ENCODE measurements at places on chromosomes 6 and 20.

GRCh38 chr6:10800810-10801209 is 37.5 kb downstream of the MAK start:
- no peak for DNase-seq

GRCh38 chr6:1296542-1296941 is 15.4 kb upstream of the FOXQ1 start:
- no peak for DNase-seq

DNA sequence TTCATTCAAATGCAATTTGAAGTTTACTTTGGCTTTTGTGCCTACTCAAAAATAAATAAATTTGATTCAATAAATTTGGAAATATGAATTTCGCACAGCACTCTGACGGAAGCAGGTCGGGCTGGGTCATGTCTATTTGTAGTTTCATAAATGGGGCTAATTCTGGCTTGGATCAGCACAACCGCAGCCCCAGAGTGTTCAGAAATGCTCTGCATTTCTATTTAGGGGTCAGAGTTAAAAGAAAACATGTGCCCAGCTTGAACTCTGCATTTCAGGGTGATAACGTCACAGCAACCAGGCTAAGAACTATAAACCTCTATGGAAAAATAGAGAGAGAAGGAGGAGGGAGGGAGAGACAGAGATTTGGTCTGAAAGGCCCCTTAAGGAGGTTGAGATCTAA is 480.9 kb upstream of the NOX3 start:
- DNase-seq = no peak

GRCh38 chr6:3045369-3045768 is 22.9 kb upstream of the RIPK1 start:
- no peak for DNase-seq

GRCh38 chr6:138161338-138162110 is at the start of gene ARFGEF3:
TSS of gene ARFGEF3 (plus strand) at chr6:138161939. CDS start at chr6:138162087, 148 bp downstream.
- peak; percentile 25 for DNase-seq

DNA sequence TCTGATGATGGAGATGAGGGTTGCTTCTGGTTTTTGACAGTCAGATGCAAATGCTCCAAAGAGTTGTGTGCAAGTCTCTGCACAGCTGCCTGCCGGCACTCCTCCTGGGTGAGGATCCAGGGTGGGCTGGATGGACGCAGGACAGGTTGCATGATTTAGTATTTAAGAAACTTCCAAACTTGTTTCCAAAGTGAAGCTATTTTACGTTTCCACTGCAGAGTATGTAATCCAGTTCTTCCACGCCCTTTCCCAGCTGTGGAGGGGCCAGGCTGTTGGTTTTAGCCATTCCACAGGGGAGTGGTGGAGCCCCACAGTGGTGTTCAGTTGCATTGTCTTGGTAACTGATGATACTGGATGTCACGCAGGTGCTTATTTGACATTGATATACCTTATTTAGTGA is 157.3 kb downstream of the THBS2 start:
- DNase-seq = no peak

DNA sequence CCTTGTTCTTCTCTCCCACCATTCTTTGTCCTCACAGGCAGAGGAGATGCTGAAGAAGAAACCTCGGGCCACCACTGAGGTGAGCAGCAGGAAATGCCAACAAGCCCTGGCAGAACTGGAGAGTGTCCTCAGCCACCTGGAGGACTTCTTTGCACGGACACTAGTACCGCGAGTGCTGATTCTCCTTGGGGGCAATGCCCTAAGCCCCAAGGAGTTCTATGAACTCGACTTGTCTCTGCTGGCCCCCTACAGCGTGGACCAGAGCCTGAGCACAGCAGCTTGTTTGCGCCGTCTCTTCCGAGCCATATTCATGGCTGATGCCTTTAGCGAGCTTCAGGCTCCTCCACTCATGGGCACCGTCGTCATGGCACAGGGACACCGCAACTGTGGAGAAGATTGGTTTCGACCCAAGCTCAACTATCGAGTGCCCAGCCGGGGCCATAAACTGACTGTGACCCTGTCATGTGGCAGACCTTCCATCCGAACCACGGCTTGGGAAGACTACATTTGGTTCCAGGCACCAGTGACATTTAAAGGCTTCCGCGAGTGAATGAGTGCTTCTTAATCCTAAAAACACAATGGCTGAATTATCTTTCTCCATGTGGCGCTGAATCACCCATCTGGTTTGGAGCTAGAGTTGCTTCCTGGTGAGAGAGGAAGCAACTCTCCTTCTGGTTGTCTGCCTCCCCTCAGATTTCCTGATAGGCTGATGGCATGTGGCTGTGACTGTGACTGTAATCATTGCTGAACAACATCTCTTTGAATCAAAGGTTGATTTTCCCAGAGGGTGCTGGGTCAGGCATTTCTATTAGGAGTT is 4.6 kb downstream of the MAD2L1BP start:
- no peak for DNase-seq

DNA sequence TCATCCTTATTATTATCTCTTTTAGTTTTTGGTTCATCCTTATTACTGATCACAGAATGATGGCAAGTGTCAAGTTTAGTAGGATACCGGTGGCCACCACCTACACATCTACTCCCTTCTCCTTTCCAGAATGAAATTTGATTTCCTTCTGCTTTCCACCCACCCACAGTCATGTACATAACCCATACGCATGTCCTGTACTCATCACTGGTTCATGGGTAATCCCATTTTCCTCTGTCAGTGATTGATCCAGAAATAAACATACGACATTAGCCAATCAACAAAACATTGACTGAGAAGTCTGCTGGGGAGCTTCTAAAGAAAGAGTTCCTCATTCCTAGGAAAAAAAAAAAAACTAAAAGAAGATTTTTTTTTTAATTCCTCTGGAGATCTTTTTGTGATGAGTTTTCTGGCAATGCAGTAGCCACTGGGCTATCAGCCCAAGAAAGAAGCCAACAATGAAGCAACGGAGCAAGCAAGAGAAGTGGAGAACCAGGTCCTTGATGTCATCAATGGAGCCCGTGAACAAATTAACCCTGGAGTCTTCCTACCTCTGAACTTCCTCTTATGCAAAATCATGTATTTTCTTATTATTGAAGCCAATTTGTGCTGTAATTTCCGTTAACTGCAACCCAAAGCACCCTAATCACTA is 127.8 kb downstream of the TASP1 start:
- DNase-seq = no peak

DNA sequence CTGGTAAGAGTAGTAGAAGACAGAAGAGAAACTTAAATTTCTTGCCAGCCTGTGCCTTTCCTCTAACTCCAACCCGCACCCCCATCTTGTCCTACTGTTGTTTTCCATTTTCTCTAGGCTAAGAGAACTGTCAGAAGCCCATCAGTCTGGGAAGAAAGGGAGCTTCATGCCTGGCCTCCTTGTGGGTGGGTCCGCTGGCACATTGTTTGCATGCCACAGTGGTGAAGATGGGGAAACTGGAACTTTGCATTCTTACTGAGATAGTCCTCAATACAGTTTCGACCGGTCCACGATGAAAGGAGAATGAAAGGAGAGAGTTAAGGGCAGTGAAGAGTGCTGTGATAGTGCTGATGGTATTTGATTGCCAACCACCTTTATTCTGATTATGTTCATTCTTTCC is 103.1 kb downstream of the TCP11 start:
- no peak for DNase-seq

All from effector memory CD4-positive, alpha-beta T cell (primary cell).